ENCODE measurements at places on chromosomes 6 and 20.

GRCh38 chr6:141788096-141788495 is 344.6 kb upstream of the GJE1 start:
- H3K4me3 ChIP-seq = no peak overlapping the region
- H3K27me3 ChIP-seq = no peaks in the 10 kb centered on the region
- no peaks in the 10 kb centered on the region for H3K36me3 ChIP-seq
- no peaks in the 10 kb centered on the region for H3K4me1 ChIP-seq
- DNase-seq = no peak

GRCh38 chr6:137361701-137362100 is 132.5 kb downstream of the OLIG3 start:
- H3K36me3 ChIP-seq = no peaks in the 10 kb centered on the region
- H3K27me3 ChIP-seq = no peaks in the 10 kb centered on the region
- H3K27ac ChIP-seq = no peak overlapping the region
- H3K4me3 ChIP-seq = no peak overlapping the region
- peaks cover 26% of the 10 kb centered on the region for H3K4me1 ChIP-seq
- no peak for DNase-seq

- H3K27me3 ChIP-seq = no peaks in the 10 kb centered on the region
- H3K27ac ChIP-seq = no peak overlapping the region
- DNase-seq = no peak
Measured at GRCh38 chr6:169589293-169589692, 112.5 kb downstream of the WDR27 start.

GRCh38 chr6:78701407-78701806 is 165.9 kb upstream of the IRAK1BP1 start:
- no peaks in the 10 kb centered on the region for H3K27me3 ChIP-seq
- H3K4me3 ChIP-seq = no peak overlapping the region
- no peak for DNase-seq
- H3K36me3 ChIP-seq = no peaks in the 10 kb centered on the region
- H3K27ac ChIP-seq = no peak overlapping the region
